ENCODE measurements at places on chromosomes 11 and 22.

DNA sequence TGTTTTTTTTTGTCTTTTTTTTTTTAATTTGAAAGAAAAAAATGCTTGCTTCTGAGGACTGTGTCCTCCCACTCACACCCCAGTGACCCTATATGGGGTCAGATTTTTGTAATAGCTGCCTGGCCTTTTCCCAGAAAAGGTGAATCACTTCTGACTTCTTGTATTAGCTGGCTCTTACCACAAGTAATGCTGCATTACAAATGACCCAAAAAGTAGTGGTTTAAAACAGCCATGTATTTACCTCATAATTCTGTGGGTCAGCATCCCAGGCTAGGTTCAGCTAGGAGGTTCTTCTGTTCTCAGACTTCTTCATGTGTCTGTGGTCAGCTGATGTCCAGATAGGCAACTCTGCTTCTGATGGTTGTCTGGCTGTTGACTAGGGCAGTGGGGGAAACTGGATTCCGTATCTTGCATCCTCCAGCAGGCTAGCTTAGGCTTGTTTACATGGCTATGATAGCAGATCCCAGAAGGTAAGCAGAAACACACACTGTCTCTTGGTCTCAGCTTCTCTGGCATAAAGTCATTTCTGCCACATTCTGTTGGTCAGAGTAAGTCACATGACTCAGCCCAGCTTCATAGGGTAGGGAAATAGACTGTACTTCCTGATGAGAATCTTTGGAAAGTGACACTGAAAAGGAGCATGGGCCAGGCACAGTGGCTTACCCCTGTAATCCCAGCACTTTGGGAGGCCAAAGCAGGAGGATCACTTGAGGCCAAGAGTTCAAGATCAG, 19.5 kb downstream of the LHFPL7 start:
- DNase-seq = no peak

DNA sequence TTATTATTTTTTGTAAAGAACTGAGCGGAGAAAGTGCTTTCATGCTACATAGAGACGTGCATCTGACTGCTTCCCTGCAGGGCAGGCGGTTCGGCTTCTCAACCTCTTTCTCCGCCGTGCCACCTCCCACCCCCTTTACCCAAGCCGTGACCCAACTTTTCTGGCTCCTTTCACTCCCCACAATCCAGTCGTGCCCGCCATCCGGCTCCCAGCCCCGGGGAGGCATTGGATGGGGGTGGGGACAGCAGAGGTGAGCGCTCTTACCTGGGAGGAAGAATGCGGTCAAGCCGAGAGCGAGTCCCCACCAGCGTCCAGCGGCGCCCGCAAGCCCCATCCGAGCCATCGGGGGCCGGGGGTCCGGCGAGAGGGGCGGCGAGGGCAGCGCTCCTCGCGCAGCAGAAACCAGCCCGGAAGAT, 781 bp downstream of the NECTIN1 start:
- no peak for DNase-seq

DNA sequence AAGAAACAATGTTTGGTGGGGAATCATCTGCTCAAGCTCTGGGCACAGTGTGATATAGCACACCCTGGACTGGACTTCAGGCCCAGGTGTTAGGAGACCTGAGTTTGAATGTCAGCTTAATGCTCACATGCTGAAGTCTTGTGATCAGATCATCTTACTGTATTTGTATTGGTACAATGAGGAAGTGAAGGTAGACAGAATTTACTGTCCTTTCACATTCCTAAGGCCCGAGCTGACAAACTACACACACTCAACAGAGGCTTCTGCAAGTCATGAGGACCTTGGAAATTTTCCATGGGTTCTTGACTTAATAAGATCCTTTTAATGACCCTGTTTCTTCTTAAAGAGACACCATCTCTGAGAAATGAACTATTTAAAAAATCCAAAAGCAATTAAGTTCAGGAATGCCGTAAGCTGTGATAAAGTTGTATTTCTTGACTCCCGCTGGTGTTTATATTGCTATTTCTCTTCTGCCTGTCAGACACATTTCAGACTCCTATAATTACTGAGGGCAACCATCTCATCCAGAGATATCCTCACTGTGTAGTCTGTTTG, 802.0 kb downstream of the DLG2 start:
- DNase-seq = no peak

GRCh38 chr22:28379951-28380350, 299.7 kb downstream of the TTC28 start:
- no peak for DNase-seq

- no peak for DNase-seq
These were observed 26.1 kb upstream of the MGAT3 start for GRCh38 chr22:39430576-39431150.

- no peak for DNase-seq
These were observed 26.5 kb downstream of the MED15 start for GRCh38 chr22:20533879-20534265.

DNA sequence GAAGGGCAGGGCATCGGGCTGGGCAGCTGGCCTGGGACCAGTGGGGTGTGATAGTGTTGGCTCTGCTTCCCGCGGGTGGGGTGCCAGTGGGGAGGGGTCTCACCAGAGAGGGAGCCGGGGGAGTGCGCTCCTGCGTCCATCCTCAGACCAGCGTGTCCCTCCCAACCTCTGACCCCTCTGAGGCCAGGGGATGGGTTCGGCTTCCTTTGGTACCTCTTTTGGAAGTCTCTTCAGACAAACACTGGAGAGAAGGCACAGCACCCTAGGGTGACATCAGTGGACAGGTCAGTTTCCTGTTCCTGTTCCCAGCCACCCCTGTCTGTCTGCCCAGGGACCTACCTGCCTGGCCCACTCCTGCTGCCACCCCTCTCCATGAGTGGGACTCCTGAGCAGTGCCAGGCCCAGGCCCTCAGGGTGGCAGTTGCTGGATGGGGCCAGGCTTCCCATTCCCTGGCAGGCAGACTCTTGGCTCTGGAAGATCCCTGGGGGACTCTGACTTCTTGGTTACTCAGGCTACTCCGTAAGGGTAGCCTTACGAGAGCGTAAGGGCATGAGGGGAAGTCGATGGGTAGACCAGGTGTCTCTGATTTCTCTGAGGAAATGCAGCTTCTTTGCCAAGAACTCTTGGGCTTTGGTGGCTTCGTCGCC, 2.6 kb downstream of the TAGLN start:
- no peak for DNase-seq

DNA sequence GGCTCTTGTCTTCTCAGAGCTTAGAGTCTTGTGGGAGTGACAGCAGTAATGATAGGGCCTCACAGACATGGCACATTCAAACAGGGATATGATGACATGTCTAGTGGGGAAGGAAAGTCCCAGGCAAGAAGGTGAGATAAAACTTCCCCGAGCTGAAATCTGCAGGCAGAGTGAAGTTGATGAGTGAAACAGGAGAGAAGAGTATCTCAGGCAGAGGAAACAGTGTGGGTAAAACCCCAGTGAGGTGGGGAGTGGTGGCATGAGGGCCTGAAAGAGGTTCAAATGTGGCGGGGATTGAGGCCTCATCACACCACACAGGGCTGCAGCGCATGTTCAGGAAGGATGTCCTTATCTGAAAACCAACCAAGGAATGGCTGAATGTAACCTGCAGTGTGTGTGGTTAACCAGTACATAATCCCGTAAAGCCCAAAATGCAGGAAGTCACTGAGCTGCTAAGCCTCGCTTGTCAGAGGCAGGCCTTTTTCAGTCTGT, 153.8 kb upstream of the E2F8 start:
- DNase-seq = no peak

- no peak for DNase-seq
These were observed 73.2 kb upstream of the OPCML start for GRCh38 chr11:133605482-133605881.

- DNase-seq = no peak
These were observed 37.1 kb downstream of the ST3GAL4 start for GRCh38 chr11:126392633-126393013.
